ENCODE measurements at places on chromosomes 13 and 19.
A peak's percentile ranks its signal among the peaks of the same experiment; 100 is the strongest.

- DNase-seq, result no peak
These were observed 189.6 kb upstream of the TSHZ3 start for GRCh38 chr19:31538879-31539278.

DNA sequence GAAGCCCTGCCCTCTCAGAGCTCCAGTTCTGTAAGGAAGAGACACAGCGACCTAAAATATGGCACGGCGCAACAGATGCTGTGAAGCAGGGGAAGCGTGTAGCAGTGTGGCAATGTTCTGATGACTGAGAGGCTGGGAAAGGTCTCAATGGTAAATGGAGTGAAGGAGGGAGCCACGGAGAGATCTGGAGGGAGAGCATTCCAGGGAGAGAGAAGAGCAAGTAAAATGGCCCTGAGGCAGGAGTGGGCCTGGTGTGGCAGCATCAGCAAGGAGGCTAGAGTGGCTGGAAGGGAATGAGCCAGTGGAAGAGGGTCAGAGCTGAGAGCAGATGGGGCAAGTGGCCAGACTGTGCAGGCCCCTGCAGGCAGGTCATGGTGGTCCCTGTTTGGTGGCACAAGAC lies 16.4 kb downstream of the RCN3 start:
- no peak for DNase-seq

DNA sequence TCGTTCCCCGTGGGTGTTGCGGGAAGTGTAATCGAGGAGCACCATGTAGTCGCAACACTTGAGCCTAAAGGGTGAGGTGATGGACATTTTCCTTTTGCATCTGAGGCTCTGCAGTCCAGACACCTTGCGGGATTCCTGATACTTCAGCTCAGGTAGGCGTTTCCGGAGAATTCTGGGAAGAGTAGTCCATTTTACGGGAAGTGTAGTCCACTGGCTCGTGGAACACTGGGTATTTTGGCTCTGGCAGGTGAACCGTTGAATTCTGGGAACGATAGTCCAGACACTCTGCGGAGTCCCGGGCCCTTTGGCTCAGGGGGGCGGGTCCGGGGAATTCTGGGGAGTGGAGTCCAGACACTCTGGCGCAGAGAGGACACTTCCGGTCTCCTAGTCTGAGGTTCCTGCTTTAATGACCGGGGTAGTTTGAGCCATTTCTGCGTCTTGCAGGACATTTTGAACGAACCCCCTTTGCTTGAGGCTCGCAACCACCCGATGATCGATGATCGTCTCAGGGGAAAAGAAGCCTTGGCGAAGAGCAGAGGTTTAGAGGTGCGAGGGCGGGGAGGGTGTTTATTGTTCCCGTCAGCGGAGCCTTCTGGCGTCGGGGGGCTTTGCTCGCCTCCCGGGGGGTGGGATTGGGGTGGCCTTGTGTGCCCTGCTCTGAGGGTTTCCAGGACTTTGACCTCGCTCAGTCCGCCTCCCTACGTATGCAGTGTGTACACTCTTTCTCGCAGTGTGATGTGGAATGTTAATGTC lies at the start of gene ZNF223:
ZNF223 (plus strand) TSS at position 387 of the 753 bp plus-strand sequence. CDS start 3,141 bp downstream, outside the sequence.
- peak; percentile 92 for DNase-seq

DNA sequence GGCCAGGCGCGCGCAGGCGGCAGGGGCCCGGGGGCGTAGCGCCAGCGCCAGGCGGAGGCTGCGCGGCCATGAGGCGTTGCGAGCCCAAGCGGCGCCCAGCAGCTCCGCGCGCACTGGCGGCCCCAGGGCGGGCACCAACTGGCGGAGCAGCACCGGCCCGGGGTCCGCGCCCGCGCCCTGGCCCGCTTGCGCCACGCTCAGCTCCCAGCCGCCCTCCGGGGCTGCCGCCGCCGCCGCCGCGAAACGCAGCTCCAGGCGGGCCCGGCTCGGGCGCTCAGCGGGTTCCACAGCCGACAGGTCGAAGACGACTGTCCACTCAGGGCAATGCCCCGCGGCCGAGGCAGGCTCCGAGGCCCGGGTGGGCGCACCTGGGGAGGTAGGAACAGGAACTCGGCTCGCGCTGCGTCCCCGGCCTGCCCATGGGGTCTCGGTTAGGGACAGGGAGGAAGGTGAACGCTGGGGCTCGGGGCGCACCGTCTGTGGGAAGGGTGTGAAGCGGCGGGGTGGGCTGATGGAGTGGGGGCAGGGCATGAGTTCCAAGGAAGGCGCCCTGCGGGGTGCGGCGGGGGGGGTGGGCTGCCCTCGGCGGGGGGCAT lies 26.8 kb downstream of the CERS1 start:
- no peak for DNase-seq

- DNase-seq, result no peak
These were observed 850 bp downstream of the MTMR6 start for GRCh38 chr13:25286308-25286968.

DNA sequence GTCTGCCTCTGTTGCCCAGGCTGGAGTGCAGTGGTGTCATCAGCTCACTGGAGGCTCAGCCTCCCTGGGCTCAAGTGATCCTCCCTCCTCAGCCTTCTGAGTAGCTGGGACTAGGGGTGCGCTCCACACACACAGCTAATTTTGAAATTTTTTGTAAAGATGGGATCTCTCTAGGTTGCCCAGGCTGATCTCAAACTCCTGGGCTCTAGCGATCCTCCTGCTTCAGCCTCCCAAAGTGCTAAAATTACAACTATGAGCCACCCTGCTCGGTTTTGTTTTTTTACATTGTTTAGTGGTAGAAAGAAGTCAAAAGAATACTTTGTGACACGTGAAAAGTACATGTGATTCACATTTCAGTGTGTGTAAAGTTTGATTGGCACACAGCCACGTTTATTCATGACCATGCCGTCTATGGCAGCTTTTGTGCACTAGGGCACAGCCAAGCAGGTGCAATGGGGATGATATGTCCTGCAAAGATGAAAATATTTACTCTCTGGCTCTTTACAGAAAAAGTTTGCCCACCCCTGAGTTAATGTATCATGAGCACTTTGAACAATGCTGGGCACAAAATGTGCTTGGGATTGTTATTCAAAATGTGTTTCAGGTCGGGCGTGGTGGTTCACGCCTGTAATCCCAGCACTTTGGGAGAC lies 16.2 kb upstream of the NFIC start:
- DNase-seq, result no peak

DNA sequence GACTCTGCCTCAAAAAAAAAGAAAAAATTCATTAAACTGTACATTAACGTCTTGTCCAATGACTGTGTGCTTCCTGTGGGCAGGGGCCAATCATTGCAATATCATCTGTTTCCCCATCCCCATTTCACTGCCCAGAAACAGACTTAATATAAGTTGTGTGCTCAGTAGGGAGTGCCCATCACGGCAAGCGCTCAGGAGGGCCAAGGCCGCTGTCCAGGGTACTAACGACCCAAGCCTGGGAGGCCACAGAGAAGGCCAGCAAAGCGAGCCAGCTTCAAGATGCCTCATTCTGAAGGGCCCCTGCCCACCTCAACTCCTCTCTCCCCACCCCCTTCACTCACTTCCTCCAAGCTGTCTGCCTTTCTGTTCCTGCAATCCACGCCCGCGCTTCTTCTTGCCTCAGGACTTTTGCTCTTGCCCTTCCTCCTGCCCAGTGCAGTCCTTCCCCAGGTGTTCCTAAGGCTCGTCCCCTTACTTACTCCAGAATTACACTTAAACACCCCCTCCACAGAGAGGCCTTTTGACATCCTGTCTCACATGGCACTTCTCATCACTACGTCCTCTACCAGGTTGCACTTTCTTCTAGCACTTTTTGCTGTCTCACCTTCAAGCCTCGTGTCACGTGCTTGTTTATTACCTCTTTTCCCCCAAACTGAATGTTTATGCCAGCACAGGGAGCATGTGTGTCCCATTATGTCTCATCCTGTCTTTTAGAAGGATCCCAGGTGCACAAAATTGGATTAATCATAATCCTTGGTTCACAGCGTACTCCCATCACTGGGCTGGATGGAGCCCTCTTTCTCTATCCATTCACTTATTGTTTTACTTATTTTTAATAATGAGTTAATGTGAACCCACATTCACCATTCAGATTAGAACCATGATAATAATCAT lies 11.3 kb upstream of the POU2F2 start:
- no peak for DNase-seq

DNA sequence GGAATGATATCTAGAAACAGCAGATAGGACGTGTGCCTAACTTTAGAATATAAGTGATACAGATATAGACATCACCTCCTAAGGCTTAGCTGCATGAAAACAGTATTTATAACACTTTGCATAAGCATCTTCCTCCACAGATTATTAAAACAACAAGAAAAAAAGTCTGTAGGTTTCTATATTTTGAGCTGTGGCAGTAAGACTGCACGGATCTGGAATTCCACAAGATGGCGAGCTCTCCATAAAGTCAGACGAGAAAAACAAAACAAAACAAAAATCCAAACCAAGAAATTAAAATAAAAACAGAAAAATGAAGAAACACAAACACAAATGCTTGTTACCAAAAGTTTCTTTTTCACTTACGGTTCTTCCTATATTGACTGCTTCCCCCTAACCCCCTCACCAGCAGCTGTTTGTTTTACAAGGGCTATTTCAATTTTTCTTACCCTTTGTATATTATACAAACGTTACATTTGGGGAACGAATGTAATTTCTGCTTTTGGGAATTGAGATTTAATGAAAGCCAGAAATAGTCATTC lies 285.8 kb downstream of the MYO16 start:
- no peak for DNase-seq

GRCh38 chr13:87777387-87777786 lies 106.2 kb downstream of the SLITRK5 start:
- no peak for DNase-seq

- DNase-seq, result no peak
These were observed 298.8 kb downstream of the NDFIP2 start for GRCh38 chr13:79779761-79780160.

- no peak for DNase-seq
These were observed 1558.5 kb downstream of the UQCRFS1 start for GRCh38 chr19:27654266-27654990.

GRCh38 chr19:55467236-55468053 lies 2.9 kb upstream of the C19orf85 start:
- no peak for DNase-seq

- DNase-seq, result no peak
These were observed 389.0 kb upstream of the SLITRK6 start for GRCh38 chr13:86188170-86188569.

DNA sequence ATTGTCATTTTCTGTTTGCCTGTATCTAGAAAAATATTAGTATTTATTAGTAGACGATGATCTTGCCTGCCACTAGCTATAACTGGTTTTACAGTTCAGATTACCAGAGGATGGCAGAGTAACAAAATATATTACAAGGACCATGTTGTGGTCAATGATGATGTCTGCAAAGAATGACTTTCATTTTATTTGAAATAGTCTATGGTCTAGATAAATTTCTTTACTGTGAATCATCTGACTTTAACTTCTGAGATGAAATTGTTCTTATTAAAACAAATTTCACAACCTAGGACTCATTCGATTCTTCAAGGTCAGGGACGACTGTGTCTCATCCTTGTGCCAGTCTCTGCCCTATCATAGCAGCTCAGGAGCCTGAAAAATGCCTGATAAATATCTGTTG lies 637.8 kb upstream of the KLF12 start:
- DNase-seq, result no peak
